ENCODE measurements at places on chromosomes 5 and 9.

- H3K4me3 ChIP-seq, result no peak overlapping the region
- no peaks in the 10 kb centered on the region for H3K4me1 ChIP-seq
- H3K27ac ChIP-seq, result no peak overlapping the region
Observed at GRCh38 chr5:119913425-119913824, 284.1 kb downstream of the FAM170A start.

DNA sequence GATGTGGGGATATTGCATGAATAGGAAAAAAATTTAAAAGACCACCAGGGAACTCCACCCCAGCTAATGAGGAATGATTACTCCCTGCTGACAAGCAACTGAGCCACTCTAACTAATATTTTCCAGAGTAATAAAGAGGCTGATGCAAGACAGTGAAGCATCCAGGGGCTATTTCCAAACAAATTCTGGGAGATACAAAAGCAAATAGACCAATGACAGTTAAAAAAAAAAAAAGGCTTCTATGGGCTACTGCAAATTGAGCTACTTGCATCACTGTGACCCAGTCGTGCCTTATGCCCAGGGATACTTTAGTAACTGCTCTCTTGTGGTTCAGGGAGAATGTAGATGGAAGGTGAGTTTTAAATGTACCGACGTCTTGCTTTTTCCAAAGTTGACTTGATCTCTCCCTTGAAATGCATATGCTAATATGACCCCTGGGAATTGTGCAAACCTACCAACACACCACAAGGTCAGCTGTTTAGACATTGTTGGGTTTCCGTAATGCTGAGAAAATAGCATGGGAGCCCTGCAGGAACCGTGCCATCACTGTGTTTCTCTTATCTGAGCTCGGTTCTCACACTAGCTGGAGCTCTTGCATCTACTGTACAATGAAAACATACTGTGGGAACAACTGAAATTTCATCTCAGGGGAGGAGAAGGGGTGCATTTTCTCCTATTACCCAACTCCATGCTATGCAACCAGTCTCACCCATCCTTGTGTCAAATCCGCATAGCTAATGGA, 250.6 kb upstream of the MAP3K1 start:
- H3K4me3 ChIP-seq, result no peak overlapping the region
- peak; percentile 22 for DNase-seq
- no peak overlapping the region for H3K27ac ChIP-seq
- H3K36me3 ChIP-seq, result no peaks in the 10 kb centered on the region

- DNase-seq, result no peak
- no peaks in the 10 kb centered on the region for H3K36me3 ChIP-seq
Observed at GRCh38 chr5:15080219-15080618, 208.6 kb upstream of the ANKH start.

DNA sequence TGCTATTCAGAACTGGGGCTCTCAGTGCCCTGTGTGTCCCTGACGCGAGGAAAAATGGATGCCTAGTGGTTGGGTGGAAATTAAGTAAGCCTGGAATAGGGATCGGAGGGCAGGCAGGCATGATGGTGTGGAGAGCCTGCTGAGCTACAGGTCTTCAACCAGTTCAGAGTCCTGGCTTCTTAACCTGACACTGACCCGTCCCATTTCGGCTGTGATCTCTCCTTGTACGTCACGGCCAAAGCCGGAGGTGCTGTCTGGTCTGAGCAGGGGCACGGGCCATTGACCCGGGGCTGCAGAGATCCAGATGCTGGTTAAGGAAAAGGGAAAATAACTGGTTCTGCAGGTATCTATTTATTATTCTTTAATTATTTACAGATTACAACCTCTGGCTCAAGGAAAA, 27.9 kb downstream of the RHOBTB3 start:
- H3K4me1 ChIP-seq, result peaks cover 6% of the 10 kb centered on the region
- no peak overlapping the region for H3K27ac ChIP-seq
- no peaks in the 10 kb centered on the region for H3K27me3 ChIP-seq
- no peak for DNase-seq
- no peaks in the 10 kb centered on the region for H3K36me3 ChIP-seq

GRCh38 chr5:10588779-10589447, 25.0 kb downstream of the ANKRD33B start:
- no peak overlapping the region for H3K4me3 ChIP-seq
- no peak for DNase-seq
- peaks cover 13% of the 10 kb centered on the region for H3K4me1 ChIP-seq
- H3K27ac ChIP-seq, result no peak overlapping the region

DNA sequence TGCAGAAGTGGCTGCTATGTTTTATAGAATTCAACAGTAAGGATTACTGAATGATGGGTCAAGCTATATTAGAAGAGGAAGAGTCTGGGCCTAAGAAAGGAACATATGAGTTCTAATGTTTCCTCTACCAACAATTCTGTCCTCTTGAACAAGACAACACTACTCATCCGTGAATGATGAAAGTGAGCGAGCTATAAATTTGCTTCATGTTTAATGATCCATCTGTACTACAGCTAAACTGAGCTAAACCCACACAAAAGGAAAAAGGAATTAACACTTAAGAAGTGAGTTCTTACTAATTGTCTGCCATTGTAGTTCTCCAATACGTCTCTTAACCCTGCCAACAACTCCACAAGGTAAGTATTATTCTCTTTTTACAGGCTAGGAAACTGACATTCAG, 204.4 kb downstream of the GLIS3 start:
- no peak overlapping the region for H3K27ac ChIP-seq
- DNase-seq, result no peak
- peaks cover 6% of the 10 kb centered on the region for H3K4me1 ChIP-seq
- no peaks in the 10 kb centered on the region for H3K27me3 ChIP-seq

GRCh38 chr5:74352256-74352655, 288.3 kb downstream of the ENC1 start:
- no peaks in the 10 kb centered on the region for H3K4me1 ChIP-seq
- no peak overlapping the region for H3K27ac ChIP-seq
- DNase-seq, result no peak
- H3K4me3 ChIP-seq, result no peak overlapping the region
- no peaks in the 10 kb centered on the region for H3K36me3 ChIP-seq
